ENCODE measurements at places on chromosomes 13 and 19.

GRCh38 chr13:73945382-73945781, 188.8 kb downstream of the KLF12 start:
- no peak for DNase-seq

DNA sequence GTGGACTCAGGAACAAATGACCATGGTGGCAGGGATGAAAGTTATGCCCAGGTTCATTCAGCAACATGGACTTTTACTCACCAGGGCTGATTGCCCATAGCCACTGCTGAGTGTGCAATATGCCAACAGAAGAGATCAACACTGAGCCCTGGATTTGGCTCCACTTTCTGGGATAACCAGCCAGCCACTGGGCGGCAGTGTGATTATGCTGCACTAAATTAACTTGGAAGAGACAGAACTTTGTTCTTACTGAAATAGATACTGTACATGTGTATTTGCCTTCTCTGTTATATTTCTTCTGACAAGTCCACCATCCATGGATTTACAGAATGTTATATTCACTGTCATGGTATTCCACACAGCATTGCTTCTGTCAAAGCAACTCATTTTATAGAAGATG, 257.4 kb downstream of the TDRD3 start:
- no peak for DNase-seq

GRCh38 chr13:100848304-100848703, 173.7 kb upstream of the TMTC4 start:
- DNase-seq = no peak

- no peak for DNase-seq
Observed at GRCh38 chr13:50760751-50761150, 82.7 kb downstream of the DLEU7 start.

- DNase-seq = no peak
Observed at GRCh38 chr13:21330126-21330861, 128.8 kb downstream of the ZDHHC20 start.
